Suppressor macrophage treated with lipopolysaccharide for 4 hours (primary cell): ENCODE measurements at places on chromosomes 7 and 10.
A peak's percentile ranks its signal among the peaks of the same experiment; 100 is the strongest.

GRCh38 chr7:78223598-78223997 is 425.0 kb downstream of the PHTF2 start:
- no peak for DNase-seq

DNA sequence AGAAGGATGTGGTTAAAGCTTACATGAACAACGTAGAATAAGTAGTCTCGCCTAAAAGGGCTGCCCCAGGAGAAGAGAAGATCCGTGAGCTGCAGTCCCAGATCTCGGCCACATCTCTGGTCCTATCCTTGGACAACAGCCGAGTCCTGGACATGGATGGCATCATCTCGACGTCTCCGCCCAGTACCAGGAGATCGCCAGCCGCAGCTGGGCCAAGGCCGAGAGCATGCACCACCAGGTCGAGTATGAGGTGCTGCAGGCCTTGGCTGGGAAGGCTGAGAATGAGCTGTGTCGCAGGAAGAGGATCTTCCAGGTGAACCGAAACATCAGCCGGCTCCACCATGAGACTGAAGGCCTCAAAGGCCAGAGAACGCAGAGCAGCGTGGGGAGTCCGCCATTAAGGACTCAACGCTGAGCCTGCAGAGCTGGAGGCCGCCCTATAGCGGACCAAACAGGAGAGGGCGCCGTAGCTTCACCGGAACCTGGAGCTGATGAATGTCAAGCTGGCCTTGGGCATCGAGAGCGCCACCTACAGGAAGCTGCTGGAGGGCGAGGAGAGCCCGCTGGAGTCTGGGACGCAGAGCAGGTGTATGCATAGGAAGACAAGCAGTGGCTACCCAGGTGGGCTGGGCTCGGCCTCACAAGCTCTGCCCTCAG is 22.2 kb downstream of the LIPK start:
- peak; percentile 56 for DNase-seq

- DNase-seq: peak; percentile 35
These were observed 145.4 kb downstream of the LRRC4 start for GRCh38 chr7:127885843-127886242.

DNA sequence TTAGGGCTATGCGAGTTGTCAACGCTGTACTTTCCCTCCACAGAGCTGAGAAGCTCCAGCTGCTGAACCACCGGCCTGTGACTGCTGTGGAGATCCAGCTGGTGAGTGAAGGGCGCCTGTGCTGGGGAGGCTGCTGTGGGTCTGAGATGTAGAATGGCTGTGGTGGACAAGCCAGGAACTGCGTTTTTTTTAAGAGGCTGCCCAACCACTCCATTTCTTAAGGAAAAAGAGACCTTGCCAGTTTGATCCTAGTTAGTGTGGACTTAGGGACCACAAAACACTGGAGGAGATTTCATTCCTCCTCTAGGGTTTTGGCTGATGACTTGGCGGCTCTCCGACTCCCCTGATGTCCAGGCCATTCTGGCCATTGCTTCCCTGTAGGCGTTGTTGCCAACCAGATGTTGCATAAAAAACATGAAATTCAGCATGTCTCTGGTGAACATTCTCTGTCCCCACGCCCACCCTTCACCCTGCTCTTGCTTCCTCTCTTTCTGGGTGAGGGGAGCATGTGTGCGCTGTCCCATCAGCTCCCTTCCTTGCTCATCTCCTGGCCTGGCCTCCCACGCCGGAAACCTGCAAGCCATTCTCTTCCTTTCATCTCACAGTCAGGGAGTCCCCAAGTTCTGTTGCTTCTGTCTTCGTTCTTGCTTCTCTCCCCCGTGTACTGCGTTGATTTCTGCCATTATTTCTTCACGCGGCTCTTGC is 30.9 kb downstream of the CRCP start:
- DNase-seq: no peak

GRCh38 chr10:132714096-132714985 is 71.6 kb downstream of the NKX6-2 start:
- DNase-seq: no peak

- no peak for DNase-seq
These were observed 28.2 kb downstream of the ZCCHC24 start for GRCh38 chr10:79417266-79417665.

DNA sequence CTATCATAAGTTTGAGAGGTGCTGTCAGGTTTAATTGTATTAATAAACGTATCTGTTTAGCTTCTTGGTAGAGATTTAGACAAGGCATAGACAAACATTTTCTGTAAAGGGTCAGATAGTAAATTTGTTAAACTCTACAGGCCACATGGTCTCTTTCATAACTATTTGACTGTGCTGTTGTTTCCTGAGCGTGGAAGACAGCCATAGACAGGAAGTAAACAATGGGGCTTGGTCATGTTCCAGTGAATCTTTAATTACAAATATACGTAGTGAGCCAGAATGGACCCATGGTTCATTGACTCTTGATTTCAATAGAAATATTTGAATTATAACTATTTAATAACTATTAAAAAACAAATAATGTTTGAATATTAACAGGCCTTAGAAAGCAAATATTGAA is 451.1 kb downstream of the SH2D4B start:
- DNase-seq: no peak

GRCh38 chr7:147106746-147107145 is 990.1 kb downstream of the CNTNAP2 start:
- no peak for DNase-seq

GRCh38 chr10:126243306-126243705 is 145.0 kb downstream of the ADAM12 start:
- DNase-seq: no peak

DNA sequence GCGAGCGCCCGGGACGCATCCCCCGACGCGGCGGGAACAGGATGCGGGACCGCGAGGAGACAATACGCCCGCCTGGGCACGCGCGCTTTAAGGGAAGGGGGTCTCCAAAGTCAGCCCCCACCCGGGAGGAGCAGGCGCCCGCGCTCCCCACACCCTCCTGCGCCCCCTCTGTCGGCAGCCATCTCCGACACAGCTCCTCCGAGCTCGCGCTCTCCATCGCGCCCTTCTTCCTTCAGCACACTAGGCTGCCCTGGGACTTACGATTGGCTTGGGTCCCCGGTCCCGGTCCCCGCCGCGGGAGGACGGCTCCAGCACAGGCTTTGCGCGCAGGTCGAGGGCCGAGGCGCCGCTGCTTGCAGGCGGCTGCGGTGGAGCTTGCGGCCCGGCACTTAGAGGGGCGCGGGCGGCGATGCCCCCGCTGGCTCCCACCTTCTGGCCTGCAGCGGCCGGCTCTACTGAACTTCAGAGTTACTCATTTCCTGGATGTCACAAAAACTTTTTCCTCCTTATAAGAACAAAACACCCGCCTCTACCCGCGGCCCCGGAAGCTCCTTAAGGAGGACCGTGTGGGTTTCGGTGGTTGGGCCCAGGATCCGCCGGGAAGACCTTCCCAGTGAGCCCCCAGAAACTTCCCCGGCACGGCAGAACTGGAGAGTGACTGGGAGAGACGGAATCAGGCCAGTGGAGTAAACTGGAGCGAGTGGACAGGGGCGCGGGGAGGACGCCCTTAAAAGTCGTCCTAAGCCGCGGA is at the start of gene ITPRIP:
Gene ITPRIP, minus strand, starts transcription at position 481 of the 751 bp plus-strand sequence. CDS start 22,414 bp downstream, outside the sequence.
- peak; percentile 90 for DNase-seq

DNA sequence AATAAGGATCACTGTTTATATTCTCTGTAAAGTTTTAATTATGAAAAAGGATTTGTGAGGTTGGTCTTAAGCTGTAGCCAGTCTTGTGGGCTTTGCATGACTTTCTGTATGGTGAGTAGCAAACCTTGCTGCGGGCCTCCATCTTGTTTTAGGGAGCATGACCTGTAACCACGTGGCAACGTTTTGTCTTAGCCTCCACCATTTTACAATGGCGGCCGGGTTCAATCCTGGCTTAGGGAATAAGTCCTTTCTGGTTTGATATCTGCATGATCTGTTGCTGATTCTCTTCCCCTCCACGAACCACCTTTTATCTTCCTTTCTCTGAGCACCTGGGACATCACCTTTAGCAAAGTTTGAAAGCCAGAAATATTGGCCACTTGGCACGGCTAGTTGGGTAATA is 32.5 kb upstream of the OPTN start:
- DNase-seq: no peak

DNA sequence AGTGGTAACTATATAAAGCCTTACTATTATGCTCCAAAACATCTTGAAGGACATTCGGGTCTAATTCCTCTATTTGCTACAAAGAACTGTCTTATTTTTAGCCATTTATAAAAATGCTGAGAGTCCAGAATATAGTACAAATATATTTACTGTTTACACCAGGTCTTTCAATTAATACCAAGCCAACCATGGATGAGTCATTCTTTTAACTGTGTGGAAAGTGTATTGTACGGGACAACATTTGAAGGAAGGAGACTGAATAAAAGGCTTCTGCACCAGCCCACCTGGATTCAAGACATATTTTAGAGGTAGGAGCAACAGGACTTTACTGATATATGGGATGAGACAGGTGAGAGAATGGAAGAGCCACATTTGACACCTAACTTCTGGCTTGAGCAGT is 35.4 kb downstream of the MASTL start:
- DNase-seq: no peak

DNA sequence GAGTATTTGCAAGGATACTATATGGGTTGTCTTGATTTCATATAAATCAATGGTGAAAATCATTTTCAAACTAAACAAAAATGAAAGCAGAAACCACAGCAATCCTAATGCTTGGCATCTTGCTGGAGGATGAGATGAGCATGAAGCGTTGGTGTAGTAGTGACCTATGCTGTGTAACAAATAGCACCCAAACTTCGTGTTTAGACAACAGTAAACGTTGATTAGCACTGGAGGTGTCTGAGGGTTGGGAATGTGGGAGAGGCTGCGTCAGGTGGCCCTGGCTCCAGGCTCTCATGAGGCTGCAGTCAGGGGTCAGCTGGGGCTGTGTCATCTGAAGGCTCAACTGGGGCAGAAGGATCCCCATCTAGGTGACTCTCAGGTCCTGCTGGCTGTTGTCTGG is 67.8 kb downstream of the MICALL2 start:
- no peak for DNase-seq

DNA sequence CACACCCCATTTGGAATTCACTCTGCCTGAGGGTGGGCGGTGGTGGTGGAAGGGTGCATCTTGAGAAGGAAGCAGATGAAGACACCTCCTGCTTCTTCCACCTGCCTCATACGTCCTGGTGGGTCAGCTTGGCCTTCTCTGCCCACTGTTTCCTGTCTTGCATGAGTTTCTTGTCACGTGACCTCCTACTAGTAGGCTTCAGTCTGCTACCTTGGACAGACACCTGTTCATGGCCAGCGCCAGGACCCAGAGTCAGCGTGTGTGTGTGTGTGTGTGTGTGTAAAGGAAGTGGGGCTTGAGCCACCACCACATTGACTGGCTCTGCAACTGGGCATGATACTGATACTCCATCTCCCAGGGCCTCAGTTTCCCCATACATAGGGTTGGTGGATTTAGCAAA is 17.1 kb upstream of the VPS37D start:
- no peak for DNase-seq

DNA sequence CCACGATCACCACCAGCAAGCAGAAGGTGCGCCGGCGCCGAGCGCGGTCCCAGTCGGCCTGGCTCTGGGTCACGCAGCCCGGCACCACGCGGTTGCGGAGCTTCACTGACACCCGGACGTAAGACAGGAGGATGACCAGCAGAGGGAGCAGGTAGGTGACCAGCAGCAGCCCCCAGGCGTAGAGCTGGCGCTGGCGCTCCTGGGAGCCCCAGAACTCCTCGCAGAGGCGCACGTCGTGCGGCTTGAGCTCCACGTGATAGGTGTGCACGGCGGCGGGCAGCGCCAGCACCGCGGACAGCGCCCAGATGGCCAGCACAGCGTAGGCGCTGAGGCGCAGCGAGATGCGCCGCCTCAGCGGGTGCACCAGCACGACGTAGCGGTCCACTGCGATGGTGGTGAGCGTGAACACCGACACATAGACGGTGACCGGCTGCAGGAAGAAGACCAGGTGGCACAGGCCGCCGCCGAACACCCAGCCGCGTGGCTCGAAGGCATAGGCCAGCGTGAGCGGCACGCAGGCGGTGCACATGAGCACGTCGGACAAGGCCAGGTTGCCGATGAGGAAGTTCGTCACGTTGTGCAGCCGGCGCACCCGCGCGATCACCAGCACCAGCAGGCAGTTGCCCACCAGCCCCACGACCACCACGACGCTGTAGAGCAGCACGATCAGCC is 920 bp downstream of the PRLHR start:
- peak; percentile 43 for DNase-seq

DNA sequence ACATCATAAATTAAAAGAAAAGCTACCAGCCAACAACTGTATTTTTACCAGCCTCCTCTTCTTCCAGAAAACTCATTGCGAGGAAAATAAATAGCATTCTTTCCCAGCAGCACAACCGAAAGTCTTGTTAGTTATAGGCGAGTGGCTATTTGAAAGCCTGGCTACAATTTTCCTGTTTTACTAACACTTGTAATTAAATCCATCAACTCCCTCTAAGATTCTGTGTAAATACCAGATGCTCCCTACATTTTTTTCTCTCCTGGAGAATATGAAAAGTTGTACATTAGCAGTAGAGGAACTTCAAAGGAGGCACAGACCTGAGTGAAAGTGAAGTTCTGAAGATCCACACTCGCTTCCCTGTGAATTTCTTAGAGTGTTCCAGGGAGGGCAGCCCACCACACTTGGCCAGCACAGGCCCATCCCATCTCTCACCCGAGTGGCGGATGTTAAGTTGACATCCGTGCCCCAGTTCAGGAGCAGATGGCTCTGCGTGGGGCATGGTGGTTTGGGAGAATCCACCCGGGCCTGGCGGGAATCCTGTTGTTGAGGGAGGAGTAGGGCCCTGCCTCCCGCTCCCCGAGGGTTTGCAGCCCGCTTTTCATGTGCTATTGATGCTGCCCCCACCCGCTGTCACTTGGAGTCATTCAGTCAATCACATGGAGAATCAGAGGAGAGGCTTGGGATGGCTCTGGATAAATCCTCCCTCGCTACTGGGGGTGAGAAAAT is 451.0 kb upstream of the GALNT17 start:
- DNase-seq: no peak

DNA sequence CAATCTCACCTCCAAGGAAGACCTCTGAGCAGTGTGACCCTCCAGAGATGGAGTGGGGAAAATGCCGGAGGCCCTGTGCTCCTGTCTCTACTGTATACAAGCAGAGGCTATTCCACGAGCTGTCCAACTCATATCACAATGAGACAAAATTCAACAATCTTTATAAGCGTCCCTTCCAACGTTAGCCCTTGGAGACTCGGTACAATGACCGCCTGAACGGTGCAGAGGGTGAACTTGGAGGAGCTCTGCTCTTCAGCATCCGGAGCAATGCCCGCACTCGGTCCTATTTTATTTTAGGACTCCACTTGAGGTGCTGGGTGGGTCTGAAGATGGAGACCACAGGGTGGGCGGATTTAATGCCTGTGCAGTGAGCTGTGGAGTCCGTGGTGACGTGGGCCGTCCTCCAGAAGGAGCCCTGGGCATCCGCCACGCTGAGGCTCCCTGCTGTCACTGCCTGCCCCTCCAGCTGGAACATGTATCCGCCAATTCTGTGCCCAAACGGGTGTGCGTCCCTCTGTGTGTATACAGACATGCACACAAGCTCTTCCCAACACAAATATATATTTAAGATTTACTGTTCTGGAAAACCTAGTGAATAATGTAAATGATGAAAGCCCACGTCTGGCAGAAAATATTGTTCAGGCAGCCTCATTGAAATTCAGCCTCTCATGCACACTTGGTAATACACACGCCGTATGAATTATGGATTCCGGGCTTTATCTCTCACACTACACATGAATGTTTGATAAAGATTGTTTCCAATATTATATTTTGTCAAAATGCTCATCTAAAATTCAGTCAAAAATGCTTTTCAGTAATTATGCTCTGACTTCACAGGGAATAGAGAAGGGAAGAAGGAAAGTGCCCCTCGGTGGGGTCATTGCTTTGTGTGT is 239.9 kb upstream of the ZMIZ1 start:
- no peak for DNase-seq
